ENCODE measurements at places on chromosomes 4 and X.
A peak's percentile ranks its signal among the peaks of the same experiment; 100 is the strongest.

DNA sequence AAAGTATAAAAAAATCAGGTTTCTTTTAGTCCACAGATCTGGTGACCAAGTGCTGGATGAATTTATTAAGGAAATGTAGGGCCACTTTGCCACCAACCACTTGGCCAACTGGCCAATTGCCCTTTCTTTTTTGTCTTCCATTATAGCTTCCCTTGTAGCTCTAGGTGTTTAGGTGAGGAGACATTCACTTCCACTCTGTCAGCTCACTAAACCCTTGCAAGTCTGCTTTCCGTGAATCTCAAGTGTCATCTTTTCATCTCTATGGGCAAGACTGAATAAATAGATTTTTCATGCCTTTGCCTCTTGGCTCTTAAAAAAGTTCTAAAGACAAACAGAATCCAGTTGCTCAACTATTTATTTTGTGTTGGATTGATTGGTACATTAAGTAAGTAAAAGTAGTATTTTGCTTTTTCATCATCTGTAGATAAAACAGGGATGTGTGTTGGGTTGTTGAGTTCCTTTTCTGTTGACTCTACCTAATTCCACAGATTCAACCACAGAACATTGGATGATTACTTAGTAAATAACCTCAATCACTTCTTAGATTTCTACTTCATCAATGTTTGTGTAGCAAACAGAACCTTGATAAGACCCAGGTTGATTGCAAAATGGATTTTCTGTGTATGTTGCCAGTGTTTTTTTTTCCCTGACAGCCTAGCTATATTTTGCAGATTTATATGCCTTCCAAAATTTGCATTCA, 68.1 kb upstream of the GRXCR1 start:
- no peak for DNase-seq

DNA sequence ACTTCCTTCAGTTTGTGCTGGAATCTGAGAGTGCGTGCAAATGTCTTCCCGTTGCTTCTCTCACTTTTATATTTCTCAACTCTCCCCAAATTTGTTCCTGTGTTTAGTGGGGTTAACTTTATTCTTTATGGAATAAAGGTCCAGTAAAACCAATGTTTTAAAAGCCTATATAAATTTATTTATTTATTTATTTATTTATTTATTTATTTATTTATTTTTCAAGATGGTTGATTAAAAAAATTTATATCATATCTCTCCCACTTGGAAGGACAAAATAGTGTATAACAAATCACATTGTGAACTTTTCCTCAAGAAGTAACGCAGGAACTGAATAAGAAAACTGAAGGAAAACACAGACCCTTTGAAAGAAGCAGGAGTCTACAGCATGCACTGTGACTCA, 95.3 kb upstream of the ITM2A start:
- no peak for DNase-seq

GRCh38 chr4:6375620-6376295, 96.7 kb downstream of the PPP2R2C start:
- DNase-seq: no peak

- no peak for DNase-seq
These were observed 557.3 kb upstream of the TENM3 start for GRCh38 chr4:181685911-181686310.

- no peak for DNase-seq
These were observed 137.8 kb upstream of the CPEB2 start for GRCh38 chr4:14864365-14865030.

DNA sequence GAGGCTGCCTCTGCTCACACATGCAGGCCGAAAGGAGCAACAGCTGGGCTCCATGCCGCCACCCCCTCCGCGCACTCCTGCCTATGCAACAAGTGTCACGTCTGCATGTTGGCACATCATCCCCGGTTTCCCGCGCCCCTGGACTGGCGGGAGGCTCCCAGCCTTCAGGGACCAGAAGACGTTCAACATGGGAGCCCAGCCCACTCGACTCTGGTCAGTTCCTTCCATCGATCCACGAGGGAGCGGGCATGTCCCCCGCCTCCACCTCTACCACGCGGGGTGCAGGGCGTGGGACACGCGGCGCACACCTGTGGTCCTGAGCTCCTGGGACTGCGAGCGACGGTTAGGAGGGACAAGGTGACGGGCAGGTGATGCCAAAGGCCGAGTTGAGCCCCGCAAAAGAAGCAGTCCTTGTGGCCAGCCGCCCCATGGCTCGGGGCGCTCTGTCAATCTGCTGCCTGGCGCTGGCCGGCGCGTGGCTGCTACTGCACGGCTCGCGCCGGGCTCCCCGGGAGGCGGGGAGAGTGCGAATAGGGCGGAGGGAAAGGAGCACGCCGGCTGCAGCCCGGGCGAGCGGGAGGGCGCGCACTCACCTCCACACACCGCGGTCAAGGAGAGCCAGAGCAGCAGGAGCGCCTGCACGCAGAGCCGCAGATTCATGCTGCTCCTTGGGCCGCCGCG, 645 bp downstream of the APLN start:
- DNase-seq: no peak

DNA sequence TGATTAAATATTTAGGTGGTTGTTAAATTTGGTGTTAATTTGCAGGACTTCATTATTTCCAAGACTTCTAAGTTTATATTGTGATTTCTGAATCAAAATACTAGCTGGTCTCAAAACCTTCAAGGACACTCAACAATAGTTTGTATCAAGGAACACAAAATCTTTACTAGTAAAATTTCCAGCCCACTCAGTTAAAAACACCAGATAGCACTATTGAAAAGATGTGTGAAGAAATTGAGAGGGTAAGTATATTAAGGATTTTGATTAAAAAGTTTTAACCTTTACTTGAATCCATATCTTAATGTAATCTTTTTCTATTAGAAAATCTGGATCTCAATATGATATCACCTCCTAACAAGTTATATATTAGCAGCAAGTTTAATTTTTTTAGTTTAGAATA, 89.3 kb upstream of the UGT8 start:
- DNase-seq: no peak

DNA sequence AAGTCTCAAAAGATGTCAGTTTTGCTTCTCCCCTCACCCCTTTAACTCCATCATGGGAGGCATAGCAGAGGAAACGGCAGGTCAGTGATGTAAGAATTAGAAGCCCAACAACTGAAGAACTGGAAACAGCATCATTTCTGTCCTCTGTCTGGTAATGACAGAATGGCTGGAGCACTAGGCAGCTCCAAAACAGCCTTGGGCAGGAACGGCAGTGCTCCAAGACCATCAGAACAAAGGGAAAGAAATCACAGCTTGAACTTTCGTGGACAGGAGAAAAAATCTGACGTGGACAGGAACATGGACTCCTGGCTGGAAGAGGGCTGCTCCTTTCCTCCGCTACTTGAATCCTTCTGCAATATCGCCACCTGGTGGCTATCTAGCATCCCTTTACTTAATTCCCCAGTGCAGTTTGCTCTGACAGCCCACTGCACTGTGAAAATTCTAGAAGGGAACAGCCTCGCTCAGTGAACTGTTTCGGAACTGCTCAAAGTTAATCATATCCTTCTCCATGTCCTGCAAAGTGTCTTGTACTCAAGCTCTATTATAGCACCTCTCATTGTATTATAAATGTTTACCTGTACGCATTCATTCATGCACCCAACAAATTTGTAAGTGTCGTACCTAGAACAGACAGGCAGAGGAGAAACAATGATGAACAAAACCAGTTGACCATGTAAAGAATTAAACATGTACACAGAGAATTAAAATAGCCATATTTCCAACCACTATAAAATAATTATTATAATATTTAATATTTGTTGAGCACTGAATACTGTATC, 20.4 kb downstream of the SLC25A53 start:
- DNase-seq: peak; percentile 23

GRCh38 chr4:6917461-6918271, 8.0 kb downstream of the TBC1D14 start:
- no peak for DNase-seq

GRCh38 chr4:5805270-5805669, 87.6 kb downstream of the CRMP1 start:
- no peak for DNase-seq

- DNase-seq: no peak
These were observed 92.6 kb downstream of the NXF2 start for GRCh38 chrX:102339312-102340298.

DNA sequence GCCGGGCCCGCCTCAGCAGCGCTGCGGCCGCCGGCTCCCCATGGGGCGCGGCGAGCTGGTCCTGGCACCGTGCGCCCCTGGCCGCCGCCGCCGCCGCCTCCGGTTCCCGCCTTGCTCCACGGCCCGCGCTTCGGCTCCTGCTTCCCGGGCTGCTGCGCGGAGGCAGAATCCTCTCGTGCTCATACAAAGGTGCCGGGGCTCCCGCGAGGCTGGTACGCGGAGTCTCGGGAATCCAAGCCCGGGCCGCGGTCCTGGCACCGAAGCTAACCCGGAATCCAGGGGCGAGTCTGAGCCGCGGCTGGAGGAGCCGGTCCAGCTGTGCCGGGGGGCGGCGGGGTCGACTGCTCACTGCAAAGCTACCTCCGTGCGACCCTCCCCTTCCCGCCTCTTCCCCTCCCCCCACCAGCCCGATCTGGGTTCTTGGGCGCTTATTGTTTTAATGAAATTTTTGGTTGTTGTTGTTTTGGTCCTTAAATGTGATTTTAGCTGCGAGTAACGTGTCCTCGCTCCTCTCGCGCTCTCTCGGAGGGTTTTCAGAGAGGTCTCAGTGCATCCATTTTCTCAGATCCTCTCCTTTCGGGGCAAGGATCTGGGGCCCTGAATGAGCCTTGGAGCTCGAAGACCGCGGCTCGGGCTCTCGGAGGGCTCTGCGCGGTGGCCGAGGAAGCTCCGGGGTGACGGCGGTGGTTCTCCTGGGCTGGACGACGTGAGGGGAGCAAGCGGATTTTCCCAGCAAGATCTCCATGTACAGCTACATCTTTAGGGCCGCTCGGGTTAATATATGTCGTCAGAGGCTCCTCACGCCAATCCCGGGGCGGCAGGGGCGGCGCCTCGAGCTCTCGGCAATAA, at the start of gene HAND2:
HAND2 (minus strand) TSS at position 753 of the 849 bp plus-strand sequence. CDS start 940 bp downstream, outside the sequence.
- no peak for DNase-seq

DNA sequence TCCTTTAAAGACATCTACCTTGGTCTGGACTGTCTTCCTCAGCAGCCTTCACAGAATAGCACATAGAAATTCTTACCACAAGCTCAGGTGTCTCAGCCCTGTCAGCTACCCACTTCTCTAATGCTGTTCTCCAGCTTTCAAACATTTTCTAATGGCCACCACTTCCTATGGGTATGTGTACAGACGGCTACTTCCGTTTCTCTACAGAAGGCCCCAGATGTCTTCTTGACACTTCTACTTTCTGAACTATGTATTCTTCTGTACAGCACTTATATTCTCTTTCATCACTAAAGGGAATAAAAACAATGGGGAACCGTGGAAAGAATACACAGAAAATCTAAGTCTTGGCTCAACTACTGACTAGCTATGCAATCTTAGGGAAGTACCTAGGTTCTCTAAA, 13.3 kb downstream of the OPHN1 start:
- no peak for DNase-seq

DNA sequence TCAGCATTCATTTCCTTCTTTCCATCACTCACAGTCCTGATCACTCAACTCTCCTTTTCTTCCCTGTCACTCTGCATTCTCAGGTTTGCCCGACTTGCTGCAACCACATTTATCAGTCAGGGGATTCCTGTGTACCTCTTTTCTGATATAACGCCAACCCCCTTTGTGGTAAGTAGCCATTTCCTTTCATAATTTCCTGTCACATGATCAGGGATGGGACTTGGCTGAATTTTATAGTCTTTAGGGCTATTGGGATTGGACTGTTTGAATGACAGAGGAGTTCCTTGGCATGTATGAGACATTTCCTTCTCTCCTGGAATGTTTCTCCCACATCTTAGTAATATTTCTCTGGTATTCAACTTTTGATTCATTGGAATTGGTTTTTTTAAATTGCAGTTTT, 11.0 kb downstream of the PGM2 start:
- DNase-seq: no peak

DNA sequence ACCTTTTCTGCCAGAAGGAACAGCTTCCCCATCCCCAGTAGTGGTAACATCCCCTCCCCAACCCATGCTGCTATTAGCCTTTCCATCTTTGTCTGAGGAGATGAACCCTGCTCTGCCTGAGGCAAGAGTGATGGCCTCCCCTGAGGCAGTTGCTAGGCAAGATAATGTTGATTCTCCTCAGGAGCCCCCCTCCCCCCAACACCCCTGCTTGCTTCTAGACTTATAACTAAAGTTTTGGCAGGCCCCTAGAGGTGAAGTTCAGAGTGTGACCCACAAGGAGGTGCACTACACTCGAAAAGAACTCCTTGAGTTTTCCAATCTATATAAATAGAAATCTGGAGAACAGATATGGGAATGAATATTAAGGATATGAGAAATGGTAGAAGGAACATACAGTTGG, 962.5 kb downstream of the ADGRL3 start:
- DNase-seq: no peak

- no peak for DNase-seq
These were observed 351.3 kb downstream of the NKX6-1 start for GRCh38 chr4:84147831-84148230.

DNA sequence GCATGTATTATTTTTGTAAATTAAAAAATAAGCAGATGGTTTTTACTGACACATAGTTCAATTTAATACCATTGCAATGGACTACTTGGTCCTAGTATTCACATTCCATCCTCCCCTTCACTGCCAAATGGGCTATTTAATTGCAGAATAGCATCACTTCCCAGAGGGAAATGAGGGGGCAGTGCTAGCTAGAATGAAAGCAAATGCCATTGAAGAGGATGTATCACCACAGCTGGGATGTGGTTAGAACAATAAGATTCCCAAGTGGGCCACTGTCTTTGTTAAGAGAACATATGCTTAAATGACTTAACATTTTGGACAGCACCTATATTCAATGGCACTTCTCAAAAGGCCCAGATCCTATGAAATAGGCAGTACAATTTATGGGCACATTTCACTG, 224.7 kb downstream of the RBMX2 start:
- DNase-seq: no peak

DNA sequence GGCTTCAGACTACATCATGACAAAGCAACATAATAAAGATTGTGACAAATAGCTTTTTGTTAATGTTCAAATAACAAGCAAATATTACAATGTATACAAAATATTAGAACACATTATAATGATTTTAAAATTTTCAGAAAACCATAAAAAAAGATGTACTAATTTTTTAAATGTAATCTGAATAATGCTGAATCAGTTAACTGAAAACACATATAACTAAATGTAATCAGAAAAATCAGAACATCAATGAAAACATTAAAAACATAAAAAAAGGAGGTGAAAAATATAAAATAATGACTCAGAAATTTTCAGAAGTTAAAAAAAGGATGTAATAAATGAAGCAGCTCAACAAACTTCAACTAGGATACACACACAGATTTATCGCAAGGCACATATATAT, 53.5 kb downstream of the ZNF721 start:
- no peak for DNase-seq

GRCh38 chr4:17469931-17470674, 41.8 kb downstream of the QDPR start:
- DNase-seq: no peak

All from activated CD4-positive, alpha-beta T cell treated with anti-CD3 and anti-CD28 coated beads, Interleukin-2, amount 50 U/mL, for 4 hours (primary cell).